NCI-H524 treated with DMSO at 0.1 percent for 48 hours (cell line): ENCODE measurements at places on chromosomes 3 and 15.
A peak's percentile ranks its signal among the peaks of the same experiment; 100 is the strongest.

DNA sequence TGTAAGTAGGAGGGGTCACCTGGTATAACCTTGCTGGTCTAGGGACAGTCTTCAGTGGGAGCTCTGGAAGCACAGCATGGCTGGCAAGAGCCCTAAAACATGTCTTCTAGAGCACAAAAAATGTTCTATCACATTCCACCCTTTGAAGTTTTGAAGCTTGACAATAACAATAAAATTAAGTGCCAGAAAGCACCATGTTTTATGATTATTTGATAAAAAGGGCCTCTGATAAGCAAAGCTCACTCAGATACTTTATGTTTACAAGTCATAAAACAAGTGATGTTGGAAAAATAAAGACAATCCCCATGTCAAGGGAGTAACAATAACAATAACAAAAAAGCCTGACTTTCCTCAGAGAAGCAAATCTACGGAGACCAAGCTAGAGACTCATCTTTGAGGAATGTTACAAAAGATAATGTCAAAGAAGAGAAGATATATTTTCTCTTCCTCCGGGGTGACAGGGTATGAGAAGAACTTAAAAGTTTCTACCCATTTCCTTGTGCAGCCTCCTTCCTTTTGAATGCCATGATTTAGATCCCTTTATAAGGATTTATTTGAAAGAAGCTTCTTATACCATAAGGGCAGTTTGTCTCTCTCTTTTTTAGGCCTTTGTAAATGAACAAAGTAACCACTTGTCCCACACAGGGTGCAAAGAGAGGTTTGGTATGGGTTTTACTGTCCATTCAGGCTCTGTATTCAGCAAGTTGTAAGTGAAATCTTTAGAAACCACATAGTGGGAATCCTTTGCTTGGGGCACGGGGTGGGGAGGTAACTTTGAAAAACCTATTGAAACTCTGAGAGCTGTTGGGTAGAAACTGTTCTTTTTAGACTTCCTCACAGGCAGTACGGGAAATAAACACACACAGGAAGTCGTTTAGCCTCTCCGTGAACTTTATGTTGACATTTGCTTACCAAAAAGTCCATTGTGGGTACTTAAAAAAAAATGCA is 109.6 kb upstream of the RBMS3 start:
- no peak for DNase-seq

DNA sequence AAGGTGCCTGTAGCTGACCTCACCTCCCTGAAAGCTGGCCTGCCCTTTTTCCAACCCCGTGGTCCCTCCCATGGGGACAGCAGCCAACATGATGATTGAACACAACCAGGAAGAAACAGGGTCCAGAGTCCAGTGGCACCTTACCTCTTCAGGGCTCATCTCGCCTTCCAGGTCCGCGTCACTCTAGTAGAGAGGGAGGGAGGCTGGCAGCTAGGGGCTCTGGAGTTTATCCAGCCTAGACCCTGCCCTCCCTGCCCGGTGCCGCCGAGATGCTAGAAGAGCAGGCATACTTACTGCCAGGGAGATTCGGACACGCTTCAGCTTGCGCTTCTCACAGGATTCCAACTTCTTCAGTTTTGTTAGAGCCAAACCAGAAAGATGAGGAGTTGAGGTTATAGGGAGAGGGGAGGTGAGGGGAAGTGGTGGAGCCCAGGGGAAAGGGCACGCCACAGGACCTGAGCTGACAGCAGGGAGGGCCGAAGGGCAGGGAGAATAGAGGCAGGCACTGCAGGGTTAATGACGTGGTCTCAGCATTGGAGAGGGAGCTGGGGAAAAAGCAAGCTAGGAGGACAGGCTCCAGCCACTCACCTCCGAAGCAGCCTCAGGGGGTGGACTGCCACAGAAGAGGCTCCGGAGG is 9.1 kb downstream of the CLCN2 start:
- DNase-seq, result no peak

DNA sequence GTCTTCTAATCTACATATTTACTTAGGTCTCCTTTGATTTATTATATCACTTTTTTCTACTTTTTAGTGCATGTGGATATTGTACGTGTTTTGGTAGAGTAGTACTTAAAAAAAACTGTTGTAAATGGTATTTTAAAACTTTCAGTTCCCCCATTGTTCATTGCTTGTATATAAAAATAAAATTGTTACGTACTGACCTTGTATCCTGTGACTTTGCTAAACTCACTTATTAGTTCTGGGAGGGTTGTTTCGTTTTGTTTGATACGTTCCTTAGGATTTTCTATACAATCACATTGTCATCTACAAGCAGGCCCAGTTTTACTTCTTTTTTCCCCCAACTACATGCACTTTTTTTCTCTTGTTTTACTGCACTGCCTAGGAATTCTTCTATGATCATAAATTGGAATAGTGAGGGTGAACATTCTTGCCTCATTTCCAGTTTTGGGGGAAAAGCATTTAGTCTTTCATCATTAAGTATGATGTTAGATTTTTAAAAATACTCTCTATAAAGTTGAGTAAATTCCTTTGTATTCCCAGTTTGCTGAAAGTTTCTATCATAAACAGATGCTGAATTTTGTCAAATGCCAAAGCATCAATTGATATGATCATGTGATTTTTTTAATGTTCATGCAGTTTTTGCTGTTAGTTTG is 33.5 kb upstream of the ACKR4 start:
- DNase-seq, result no peak

DNA sequence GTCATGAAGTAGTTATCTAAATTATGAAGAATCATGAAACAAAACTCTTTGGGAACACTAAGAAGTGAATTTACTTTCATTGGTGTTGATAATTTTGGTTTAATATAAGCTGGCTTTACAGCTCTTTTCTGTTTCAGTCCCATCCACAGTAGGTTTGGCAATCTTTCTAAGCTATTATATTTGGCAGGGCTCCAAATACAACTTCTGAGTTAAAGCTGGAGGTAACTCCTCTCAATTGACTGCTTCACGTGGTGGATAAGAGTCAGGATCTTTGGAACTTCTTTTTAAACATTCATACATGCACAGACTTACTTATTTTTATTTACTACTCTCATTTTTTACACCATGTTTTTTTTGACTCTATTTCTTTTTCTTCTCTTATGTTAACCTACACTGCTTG is 106.5 kb upstream of the EPHA3 start:
- DNase-seq, result no peak

DNA sequence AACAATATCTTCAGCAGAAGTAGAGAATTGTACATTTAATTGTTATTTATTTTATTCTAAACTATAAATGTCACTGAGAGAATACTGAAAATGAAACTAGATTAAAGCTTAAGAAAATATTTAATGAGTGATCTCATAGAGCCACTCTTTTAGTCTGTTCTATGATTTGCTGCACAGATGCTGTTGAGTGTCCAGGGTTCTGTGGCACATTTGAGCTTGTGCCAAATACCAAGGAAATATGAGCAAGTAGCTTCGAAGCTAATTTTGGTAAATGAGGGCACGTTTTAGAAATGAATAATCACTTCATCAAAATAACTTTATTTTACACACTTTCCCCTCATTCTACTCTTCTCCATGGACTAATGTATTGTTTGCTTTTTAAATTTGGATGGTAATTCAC is 53.6 kb upstream of the THRB start:
- no peak for DNase-seq

- no peak for DNase-seq
Observed at GRCh38 chr3:5022187-5022965, 43.1 kb downstream of the BHLHE40 start.

GRCh38 chr3:38366082-38366481 is 19.5 kb downstream of the XYLB start:
- DNase-seq, result no peak

GRCh38 chr3:18556503-18557135 is 131.5 kb upstream of the SATB1 start:
- no peak for DNase-seq

DNA sequence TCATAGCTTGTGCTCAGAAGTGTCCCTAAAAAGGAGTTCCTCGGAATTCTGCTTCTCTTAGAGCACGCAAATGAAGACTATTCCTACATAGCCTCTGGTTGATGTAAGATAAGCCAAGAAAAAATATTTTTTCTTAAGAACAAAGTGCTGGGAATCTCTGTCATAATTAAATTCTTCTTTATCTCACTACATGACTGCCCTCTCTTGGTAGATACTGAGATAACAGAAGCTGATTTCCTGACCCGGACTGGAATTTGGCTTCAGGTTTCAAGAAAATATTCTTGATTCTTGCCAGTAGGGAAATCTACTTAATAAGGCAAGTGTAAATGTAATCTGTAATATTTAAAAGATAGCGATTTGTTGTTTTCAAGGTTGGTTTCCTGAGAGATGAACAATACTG is 31.3 kb upstream of the SETMAR start:
- no peak for DNase-seq

- no peak for DNase-seq
Observed at GRCh38 chr15:25711691-25712090, 151.4 kb downstream of the ATP10A start.

- DNase-seq, result no peak
Observed at GRCh38 chr3:157107037-157107436, 52.9 kb downstream of the CCNL1 start.

DNA sequence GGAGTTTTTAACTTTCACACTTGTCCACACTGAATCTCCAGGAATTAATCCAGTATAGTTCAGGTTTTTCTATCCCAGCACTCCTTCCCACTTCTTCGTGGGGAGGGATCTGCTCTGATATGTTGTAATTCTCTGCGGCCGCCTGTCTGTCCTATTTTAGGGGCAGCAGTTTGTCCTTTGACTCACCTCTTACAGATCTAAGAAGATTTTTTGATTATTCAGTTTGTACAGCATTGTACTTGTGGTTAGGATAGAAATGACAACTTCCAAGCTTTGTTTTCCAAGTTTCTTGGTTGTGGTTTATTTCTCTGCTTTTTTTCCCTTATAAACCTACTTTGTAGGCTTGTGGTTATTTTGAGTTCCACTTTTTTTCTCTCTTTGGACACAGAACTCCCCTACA is 601.7 kb downstream of the SI start:
- no peak for DNase-seq

DNA sequence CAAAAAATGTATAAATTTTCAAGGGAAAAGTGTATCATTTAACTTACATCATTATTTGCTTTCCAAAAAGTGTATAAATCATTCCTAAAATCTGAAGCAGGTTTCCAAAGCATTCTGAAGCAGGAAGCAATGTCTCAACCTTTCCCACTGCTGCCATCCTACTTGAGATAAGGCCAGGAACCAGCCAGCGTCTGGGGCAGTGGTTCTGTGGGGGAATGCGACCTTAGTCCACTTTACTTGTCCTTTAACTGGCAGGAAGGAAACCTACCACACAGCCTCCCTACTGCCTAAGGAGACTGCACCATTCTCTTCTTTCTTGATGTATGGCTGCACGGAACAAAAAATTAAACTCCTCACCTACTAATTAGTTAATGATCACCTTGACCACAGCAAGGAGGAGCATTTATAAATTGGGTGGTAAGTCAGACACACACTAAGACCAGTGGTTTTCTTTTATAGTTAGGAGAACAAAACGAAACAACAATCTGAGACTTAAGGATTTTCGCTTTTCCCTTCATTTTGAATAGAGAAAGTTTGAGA is 3.7 kb downstream of the SORD start:
- DNase-seq, result no peak

GRCh38 chr3:19769694-19770093 is 164.3 kb downstream of the EFHB start:
- DNase-seq, result no peak

GRCh38 chr15:100968050-100968966 is 49.2 kb downstream of the LRRK1 start:
- DNase-seq, result no peak

GRCh38 chr3:135982404-135982761 is 16.9 kb downstream of the PPP2R3A start:
- DNase-seq, result no peak

DNA sequence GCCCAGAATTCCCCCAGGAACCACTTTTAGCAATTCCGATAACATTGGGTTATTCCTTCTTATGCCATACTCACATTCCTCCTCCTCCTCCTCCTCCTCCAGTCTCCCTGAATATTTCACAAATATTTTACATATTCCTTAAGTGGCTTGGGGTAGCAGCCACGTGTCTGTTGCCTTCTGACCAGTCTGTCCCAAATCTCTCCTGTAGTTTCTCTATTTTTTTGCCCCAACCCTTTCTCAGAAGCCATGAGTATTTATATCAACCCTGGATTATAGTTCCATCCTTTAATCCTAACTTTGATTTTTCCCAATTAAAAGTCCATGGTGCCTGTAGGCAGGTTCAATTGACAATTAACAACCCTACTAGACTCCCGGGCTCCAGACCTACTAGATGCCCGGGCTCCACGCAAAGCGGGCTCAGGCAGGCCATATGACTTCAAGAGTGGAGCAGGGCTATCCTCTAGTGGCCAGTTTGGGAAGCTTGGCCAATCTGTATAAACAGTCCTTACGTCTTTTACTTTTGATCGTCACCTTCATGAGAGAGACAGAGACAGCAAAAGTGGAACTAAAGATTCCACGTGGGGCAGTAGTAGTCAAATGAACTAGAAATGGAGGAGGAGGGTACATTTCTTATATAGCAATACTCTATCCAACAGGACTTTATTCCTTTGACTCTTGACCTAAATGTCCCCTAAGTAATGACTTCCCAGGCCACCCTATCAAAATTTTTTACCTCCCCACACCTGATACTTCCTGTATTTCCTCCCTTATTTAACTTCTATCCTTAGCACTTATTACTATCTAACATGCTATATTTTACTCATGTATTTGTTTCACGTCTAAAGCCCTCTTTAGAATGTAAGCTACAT is 69.7 kb downstream of the USF3 start:
- peak; percentile 44 for DNase-seq

DNA sequence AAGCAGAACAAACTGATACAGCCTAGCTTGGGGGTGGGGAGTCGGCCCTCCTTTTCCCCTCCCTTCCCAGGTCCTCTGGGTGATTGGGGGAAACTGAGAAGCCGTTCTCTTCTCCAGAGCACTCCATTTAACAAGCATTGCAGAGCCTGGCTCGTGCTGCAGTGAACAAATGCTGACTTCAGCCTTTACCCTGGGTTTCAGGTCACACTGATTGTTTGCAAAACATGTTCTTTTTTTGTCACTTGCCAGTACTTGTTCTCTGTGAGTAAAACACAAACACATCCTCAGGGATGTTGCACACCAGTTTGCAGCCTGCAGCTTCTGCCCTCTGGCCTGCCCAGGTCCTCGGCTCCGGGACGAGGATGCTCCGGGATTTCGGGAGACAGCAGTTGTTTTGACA is 132.8 kb downstream of the PGPEP1L start:
- no peak for DNase-seq

DNA sequence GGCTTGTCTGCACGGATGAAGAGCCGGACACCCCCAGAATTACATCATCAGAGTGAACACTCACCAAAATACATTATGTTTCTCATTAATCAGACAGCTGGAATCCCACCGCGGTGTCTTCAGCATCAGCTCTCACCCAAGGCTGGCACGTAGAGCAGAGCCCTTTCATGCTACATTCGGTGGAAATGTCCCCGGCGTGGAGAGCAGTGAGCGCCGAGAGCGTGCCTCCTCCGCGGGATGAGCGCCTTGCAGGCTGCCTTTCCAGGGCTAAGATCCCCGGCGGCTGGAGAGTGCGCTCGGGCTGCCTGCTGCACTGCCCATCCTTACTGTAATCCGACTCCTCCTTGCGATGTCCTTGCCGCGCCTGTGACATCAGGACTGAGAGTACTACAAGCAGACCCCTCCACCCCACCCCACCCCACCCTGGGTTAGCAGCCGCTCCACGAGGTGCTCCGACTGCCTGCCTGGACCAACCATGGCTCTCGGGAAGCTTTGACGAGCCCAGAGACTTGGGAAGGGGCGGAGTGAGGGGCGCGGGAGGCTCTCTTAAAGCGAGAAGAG is at the start of gene ZNF385D:
ZNF385D (minus strand) TSS at position 380 of the 561 bp plus-strand sequence; CDS start at position 86, 294 bp downstream.
- DNase-seq, result peak; percentile 75

GRCh38 chr3:133570937-133571320 is 2.6 kb upstream of the CDV3 start:
- no peak for DNase-seq

GRCh38 chr15:90837094-90837493 is 31.3 kb upstream of the FURIN start:
- DNase-seq, result no peak
